ENCODE measurements at places on chromosomes 2 and 18.

DNA sequence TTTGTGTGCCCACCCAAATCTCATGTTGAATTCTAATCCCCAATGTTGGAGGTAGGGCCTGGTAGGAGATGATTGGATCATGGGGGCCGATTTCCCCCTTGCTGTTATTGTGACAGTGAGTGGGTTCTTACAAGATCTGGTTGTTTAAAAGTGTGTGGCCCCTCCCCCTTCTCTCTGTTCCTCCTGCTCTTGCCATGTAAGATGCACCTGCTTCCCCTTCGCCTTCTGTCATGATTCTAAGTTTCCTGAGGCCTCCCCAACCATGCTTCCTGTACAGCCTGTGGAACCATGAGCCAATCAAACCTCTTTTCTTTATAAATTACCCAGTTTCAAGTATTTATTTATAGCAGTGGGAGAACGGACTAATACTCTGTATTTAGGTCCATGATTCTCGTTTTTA, 588.1 kb downstream of the DCDC2C start:
- no peak for DNase-seq

DNA sequence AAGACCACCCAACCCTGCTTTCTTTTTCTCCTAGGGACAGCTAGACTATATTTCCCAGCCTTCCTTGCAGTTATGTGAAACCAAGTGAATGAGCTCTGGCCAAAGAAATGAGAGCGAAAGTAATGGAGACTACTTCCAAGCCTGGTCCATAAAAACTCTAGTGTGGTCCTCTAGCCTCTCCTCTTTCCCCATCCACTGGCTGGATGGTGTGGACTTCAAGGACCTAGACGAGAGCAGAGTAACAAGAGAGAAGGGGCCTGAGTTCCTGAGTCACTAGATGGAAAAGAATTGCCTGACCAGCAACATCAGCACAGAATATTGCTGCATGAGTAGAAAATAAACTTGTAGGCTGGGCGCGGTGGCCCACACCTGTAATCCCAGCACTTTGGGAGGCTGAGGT, 2.9 kb upstream of the TMSB10 start:
- DNase-seq, result no peak

GRCh38 chr2:127683757-127684156, 8.4 kb upstream of the LIMS2 start:
- no peak for DNase-seq

GRCh38 chr2:148888986-148889385, 14.0 kb downstream of the KIF5C start:
- no peak for DNase-seq

DNA sequence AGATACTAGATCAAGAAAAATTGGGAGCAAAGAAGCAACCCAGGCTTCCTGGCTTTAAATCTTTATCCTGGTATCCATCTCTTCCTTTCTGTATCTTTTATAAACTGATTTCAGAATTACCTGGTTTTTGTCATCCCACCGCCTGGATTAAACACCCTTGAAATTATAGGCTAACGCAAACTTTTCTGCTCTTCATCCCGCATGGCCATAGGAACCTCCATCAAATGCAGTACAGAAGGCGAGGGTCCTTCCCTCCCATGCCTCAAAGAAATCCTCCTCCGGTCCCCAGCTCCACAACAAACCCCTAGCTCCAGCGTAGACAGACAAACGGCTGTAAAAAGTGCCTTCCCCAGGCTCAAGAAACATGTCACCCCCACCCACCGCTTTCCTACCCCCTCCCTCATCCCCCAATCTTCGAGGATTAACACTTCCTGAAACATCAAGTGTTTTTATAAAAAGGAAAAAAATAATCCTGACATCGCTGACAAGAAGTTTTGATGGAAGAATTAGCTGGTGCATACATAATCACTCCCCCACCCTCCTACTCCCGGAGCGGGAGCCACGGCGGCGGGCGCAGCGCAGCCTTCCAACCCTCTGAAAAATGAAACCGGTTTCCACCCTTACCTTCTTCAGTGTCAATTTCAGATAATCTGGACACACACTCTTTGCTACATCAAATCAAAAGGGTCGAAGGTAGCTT, 7.6 kb downstream of the DLX1 start:
- DNase-seq, result no peak

DNA sequence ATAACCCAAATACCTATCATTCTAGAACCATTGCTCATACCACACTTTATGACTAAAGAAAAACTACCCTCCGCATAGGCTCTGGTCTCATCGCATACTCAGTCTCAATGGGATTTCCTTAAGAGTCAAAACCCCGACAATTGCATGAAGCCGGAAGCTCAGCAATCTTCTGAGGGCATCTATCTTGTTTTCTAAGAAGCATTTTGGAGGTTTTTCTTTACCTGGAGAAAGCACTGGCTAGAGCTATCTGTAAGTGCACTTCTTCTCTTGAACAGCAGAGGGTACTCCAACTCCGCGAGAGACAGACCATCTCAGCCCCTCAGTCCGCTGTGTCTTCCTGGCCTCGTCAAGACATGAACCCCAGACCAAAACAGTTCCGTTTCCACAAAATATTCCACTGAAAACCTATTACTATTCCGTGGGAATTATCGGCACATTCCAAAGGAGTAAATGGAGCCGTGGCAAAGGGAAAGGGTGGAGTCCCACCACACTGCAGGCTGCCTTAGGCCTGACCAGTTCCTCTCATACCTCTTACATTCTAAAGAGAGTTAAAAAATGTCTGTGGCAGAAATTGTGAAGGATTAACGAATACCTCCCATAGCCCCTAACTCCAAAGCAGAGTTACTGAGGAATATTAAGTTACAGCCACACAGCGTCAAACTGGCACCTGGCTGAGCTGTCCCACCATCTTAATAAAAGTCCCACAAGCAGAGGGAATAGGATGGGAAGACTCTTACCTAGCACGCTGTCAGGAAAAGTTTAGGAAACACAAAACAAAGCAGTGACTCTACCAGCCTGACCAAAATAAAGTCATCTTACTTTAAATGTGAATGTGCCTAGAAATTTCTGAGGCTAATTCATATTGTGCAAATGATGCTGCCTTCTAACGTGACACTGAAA, 325.6 kb upstream of the VRK2 start:
- DNase-seq, result no peak

- no peak for DNase-seq
Measured at GRCh38 chr2:198756166-198756565, 701.6 kb downstream of the SATB2 start.

DNA sequence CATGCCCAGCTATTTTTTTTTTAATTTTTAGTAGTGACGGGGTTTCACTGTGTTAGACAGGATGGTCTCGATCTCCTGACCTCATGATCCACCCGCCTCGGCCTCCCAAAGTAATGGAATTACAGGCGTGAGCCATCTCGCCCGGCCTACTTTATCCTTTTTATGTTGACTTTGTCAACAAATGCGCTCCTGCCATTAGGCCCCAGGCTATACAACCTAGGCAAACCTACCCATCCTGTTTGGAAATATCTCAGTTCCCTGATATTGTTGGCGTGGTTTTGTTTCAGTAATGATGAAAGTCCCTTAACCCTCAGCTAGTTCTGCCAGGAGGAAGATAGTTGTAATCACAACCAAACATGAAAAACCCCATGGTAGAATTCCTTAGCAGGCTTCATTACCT, 249.4 kb upstream of the SOX11 start:
- DNase-seq, result no peak

- DNase-seq, result no peak
Measured at GRCh38 chr2:109254174-109254904, 125.3 kb downstream of the SH3RF3 start.

DNA sequence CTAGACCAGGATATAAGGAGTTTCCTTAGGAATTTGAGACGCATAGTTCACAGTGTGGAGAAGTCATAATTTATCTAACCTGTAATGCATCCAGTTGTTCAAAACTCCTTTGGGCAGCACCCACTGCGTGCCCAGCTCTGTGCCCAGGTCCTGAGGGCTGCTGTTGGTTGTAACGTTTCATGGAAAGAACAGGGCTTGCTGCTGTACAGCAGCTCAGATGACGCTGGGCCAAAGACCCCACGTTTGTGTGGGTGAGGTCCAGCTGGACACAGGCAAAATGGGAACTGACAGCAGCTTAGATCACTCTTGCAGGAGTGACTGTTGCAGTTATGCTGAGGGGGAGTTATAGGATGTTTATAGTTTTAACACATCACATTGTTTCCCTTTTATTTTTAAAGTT, 30.0 kb upstream of the HS6ST1 start:
- DNase-seq, result no peak

DNA sequence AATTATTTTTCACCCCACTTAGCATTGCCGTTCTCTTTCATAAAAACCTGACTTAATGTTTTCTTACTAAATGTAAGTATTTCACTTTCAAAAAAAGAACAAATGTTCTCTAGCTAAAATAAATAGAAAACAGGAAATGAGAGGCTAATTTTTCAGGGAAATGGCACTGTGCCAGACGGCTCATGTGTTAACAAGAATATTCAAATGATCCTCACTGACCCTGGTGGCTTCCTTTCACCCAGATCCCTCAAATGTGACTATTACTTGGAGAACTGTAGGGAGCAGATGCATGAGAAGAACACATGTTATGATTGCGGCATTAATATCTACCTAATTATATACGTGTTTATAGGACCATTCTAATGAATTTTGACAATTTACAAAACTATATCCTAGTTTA, 827.7 kb downstream of the SOCS6 start:
- DNase-seq, result no peak

- DNase-seq, result no peak
Measured at GRCh38 chr2:888211-888801, 62.3 kb upstream of the SNTG2 start.

DNA sequence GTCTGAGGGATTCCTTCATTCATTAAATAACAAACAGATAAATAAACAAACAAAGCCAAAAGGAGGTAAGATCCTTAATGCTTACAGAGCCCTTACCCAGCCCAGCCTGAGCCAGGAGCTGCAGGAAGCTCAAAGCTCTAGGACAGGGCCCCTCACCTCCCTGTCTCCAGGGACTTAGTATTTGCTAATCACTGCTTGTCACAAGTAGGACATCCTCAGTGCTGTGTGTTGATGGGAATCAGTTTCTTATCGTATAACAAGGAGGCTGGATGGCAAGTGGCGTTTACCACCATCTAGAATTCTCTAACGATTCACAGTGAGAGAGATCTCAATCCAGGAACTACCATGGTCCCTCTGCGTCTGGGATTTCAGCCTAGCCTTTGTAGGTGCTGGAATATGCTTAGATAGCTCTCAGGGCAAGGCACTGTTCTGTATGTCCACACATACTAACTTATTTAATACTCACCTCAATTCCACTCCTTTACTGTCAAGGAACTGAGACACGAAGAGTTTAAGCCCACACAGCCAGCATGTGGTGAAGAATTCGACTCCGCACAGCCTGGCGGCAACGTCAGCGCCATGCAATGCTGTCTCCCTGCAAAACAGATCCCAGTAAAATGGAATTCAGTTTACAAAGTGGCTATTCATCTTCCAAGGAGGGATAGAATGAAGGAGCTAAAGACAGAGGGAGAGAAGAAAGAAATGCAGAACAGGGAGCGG, 164.8 kb downstream of the MYCN start:
- DNase-seq, result no peak

GRCh38 chr18:42255908-42256765, 301.1 kb downstream of the PIK3C3 start:
- no peak for DNase-seq

- no peak for DNase-seq
Measured at GRCh38 chr18:32478317-32478716, 7.6 kb upstream of the GAREM1 start.

DNA sequence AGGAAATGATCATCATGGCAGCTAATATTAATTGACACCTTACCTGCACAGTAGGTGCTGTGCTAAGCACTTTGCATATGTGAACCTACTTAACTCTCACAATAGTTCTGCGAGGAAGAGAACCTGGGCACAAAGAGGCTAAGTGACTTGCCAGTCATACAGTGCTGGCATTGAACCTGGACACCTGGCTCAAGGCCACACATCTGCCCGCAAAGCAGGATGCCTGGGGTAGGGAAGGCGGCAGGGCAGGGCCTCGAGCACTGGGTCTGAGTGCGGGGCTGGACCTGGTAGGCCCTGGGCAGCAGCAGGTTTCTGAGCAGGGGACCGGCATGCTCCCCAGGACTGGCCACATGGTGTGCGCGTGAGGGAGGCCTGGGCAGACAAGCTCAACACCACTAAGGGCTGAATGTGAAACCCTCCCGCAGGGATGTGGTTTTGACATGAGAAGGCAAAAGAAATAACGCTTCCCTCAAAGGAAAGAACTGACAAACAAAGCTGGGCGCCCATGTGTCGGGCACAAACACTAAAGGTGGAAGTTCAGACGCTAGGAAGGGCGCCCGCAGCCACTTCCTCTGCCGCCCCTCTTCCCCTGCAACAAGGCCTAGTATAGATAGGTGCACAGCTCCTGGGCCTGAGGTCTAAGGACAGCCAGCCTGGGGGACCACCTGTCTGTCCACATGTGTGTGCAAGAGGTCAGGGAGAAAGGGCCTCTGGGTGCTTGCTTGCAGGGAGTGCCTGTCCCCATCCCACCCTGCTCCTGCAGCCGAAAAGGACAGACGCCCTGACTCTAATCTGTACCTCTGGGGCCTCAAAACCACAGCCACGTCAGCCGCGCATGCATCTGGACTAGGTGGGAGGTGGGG, 92.5 kb downstream of the ZFP36L2 start:
- no peak for DNase-seq

DNA sequence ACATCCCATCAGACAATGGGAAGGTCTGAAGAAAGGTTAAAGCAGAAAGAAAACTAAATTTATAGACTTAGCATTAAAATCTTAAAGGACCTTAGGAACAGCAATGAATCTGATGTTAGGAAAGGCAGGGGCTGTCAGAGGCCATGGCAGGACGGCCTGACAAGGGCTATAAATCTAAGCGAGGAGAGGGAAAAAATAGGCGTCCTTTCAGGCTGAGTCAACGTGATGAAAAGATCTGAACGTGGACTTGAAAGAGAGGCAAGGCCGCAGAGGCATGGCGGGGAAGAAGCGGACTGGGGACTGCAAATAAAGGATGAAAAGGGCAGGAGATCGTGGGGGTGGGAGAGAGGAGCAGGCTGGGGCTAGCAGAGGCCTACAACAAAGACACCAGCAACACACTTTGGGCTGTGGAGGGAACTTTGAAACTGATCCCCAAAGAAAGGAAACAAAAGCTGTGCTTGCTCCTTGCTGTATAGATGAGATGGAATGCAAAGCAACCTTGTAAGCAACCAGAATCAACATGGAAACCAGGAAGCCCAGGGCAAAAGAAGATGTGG, 145.6 kb downstream of the NRP2 start:
- DNase-seq, result no peak

GRCh38 chr18:56999823-57000222, 147.1 kb upstream of the BOD1L2 start:
- DNase-seq, result no peak

GRCh38 chr2:241739651-241740050, 5.2 kb downstream of the D2HGDH start:
- no peak for DNase-seq

GRCh38 chr2:3485166-3485565, 34.2 kb downstream of the ADI1 start:
- no peak for DNase-seq

GRCh38 chr2:46123013-46123412, 174.2 kb upstream of the EPAS1 start:
- no peak for DNase-seq

GRCh38 chr2:160387558-160388262, 105.9 kb downstream of the RBMS1 start:
- no peak for DNase-seq
